ENCODE measurements at places on chromosomes 1 and 21.
A peak's percentile ranks its signal among the peaks of the same experiment; 100 is the strongest.

DNA sequence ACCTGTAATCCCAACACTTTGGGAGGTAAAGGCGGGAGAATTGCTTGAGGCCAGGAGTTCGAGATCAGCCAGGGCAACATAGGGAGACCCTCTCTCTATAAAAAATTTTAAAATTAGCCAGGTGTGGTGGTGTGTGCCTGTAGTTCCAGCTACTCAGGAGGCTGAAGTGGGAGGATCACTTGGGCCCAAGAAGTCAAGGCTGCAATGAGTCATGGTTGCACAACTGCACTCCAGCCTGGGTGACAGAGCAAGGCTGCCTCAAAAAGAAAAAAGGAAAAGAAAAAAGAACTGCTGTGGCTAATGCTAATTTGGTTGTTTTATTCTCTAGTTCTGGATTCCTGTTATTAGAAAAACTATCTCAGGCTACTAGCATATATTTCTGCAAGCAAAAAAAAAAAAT lies 29.8 kb downstream of the DBT start:
- no peak for DNase-seq

GRCh38 chr1:227884370-227885134 lies 63.2 kb downstream of the WNT9A start:
- no peak for DNase-seq

- DNase-seq, result no peak
Observed at GRCh38 chr21:32437729-32438128, 25.2 kb downstream of the EVA1C start.

DNA sequence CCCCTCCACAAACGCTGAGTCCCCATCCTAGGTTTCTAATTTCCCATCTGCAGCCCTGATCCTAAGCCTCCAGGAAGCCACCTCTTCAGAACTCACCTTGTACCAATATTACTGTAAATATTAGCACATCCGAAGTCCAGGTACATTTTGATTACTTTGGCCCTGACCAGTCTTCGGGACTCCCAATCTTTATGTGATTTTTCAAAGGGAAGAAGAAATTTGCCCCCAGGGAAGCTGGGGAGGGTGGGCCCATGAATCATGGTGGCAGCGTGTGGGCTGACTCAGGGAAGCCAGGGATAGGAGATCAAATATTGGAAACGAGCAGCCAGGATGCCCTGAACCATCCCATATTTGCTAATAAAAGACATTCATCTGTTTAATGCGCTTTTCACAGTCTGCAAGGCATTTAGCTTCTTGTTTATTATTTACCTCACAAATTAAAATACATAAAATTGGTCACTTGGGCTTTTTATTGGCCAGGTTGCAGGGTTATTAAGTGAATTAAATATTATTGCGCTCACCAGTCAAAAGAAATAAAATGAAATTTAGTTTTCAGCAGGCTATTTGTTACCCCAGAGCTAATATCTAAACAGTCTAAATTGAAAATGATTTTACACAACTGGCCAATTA lies 46.6 kb downstream of the KIAA0040 start:
- no peak for DNase-seq

- DNase-seq, result no peak
Observed at GRCh38 chr1:47684964-47685762, 247.3 kb downstream of the FOXD2 start.

DNA sequence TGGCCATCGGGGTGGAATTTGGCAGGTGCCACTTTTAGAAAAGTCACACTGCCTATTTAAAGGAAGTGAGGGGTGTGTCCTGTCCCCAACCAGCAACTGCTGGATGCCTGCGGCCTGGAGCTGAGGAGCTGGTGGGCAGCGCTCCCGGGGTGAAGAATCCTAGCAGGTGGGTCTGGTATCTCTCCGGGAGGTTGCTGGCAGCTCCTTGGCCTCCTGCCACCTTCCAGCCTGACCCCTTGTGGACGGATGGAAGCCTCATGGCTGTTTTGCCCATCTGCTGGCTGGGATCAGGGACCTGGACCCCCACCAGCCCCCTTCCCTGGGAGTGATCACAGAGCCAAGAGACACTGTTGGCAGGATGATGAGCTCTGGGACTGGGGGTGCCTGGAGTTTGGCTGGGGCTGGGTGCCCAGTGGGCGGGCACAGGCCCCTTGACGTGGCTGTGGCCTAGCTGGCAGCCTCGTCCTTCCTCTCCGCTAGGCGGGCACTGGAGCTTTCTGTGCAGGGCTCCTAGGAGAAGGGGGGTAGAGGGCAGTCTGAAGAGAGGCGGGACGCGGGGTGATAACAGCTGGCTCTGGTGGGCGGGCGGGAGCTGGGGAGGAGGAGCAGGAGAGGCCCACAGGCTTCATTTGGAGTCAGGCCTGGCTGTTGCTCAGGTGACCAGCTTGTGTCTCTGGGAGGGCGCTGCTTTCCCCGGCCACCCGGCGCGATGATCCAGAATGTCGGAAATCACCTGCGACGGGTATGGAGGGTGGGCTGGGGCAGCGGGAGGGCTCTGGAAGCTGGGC lies at the start of gene ACOT11:
Gene ACOT11 (plus strand): TSS at position 628 of the 788 bp plus-strand sequence. CDS start 82 bp downstream, at position 710.
- DNase-seq, result no peak

- no peak for DNase-seq
Observed at GRCh38 chr1:222127526-222128152, 385.8 kb upstream of the DUSP10 start.

DNA sequence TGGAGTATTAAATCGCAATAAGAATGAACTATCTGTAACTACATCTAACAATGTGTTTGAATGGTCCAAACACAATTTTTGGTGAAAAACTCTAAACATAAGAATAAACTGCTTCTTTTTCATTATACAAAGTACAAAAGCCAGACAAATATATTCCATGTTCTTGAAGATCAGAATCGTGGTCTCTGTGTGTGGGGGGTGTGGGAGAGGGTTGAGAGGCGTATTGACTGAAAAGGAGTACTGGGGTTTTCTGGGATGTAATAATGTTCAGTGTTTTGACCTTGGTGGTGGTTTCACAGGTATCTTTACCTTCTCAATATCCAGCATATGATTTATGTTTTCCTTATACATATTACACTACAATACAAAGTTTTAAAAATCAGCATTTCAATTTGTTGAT lies 764 bp upstream of the CFH start:
- DNase-seq, result no peak

GRCh38 chr21:30924146-30924700 lies 42.8 kb upstream of the KRTAP11-1 start:
- DNase-seq, result no peak

DNA sequence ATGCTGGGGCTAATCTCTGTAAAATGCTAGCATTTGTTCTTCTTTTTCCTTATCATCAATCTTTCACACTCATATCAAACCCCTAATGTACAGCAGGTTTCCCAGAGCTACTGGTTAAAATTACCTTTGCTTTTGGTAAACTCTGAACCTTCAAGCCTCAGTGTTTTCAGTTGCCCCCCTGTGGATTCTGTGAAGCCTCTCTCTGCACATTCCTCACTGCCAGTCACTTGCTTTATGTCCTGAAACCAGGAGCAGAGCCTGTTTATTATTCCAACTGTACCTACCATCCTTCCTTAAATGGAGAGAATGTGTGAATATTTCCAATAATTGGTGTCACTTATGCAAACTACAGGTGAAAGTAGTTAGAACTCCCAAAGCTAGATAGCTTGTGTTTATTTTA lies 134.2 kb downstream of the NEK7 start:
- DNase-seq, result no peak

- no peak for DNase-seq
Observed at GRCh38 chr1:202230061-202230938, 36.7 kb downstream of the LGR6 start.

DNA sequence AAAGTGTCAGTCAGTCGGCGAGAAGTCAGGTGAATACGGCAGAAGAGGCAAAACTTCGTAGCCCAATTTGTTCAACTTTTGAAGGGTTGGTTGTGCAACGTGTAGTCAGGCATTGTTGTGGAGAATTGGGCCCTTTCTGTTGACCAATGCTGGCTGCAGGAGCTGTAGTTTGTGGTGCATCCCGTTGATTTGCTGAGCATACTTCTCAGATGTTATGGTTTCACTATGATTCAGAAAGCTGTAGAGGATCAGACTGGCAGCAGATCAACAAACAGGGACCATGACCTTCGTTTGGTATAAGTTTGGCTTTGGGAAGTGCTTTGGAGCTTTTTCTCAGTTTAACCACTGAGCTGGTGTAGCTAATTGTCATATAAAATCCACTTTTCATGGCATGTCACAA lies 190.2 kb upstream of the ADAMTS5 start:
- no peak for DNase-seq

- no peak for DNase-seq
Observed at GRCh38 chr21:41217671-41218385, 49.9 kb downstream of the BACE2 start.

DNA sequence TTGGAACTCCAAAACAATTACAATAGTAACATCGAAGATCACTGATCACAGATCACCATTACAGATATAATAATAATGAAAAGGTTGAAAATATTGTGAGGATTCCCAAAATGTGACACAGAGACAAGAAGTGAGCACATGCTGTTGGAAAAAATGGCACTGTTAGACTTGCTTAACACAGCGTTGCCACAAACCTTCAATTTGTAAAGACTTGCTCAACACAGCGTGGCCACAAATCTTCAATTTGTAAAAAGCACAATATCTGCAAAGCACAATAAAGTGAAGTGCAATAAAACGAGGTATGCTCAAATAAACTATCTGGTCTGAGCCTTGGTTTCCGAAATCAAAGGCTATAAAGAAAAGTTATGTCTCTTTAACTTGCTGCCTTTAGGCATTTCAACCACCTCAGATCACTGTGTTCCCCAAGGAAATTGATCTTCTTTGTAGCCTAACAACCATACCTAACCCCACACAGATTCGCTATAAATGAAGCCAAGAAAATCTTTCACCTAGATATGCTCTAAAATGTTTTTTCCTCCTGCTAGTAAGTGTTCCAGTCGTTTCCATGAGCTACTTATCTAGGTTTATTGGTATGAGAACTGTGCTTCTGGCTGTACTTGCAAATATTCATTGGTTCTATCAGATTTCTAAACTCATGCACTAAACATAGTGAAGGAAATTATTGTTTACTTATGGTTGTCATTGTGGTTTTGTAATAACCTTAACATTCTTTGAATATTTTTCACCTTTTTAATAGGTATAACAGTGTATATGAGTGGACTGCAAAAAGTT lies 13.1 kb upstream of the LPGAT1 start:
- DNase-seq, result no peak

DNA sequence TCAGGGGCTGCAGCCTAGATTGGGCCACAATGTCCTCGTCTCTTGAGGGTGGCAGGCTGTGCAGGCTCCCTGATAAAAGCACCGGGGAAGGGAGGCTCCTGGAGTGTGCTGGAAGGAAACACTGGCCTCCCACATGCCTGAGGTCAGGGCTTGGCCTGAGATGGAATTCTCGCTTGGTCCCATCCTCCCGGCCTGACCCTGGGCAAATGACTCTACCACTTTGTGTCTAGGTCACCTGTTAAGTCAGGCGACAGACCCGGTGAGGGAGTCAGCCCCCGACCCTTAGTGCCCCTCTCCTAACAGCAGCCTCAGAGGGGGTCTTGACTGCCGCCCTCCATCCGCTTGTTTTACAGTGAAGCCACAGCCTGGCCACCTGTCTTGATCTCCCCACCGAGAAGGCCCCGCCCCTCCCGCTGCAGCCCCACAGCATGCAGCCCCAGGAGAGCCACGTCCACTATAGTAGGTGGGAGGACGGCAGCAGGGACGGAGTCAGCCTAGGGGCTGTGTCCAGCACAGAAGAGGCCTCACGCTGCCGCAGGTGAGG lies 2.5 kb downstream of the SMIM1 start:
- no peak for DNase-seq

DNA sequence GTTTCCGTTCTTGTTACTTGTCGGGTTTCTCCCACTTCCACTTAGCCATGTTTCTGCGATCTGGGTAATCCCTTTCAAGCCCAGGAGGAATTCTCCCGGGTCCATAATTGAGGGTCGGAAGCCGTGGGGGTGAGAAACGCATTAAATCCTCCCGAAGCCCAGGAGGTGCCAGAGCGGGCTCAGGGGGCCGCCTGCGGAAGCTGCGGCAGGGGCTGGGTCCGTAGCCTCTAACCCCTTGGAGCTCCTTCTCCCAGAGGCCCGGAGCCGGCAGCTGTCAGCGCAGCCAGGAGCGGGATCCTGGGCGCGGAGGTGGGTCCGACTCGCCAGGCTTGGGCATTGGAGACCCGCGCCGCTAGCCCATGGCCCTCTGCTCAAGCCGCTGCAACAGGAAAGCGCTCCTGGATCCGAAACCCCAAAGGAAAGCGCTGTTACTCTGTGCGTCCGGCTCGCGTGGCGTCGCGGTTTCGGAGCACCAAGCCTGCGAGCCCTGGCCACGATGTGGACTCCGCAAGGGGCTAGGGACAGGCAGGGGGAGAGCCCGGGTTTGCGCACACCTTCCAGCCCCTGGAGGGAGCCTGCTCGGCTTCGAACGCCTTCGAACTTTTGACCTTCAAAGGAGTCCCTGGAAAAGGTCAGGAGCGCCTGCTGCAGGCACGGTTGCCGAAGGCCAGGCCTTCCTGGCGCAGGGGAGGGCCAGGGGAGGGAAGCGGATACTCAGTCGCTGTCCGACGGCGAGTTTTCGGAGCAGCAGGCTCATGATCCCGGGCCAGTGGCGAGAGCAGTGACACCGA lies 1.7 kb upstream of the SIM2 start:
- DNase-seq, result no peak

GRCh38 chr1:231059566-231060193 lies 19.6 kb upstream of the FAM89A start:
- no peak for DNase-seq

GRCh38 chr1:81832573-81832972 lies 31.8 kb downstream of the ADGRL2 start:
- DNase-seq, result no peak

- no peak for DNase-seq
Observed at GRCh38 chr1:11134898-11135266, 35.2 kb upstream of the EXOSC10 start.

GRCh38 chr1:36457691-36458090 lies 6.5 kb downstream of the MRPS15 start:
- no peak for DNase-seq

- peak; percentile 86 for DNase-seq
Observed at GRCh38 chr1:145858238-145858900, 512 bp downstream of the PIAS3 start.

GRCh38 chr1:16474166-16474800 lies 33.8 kb downstream of the NECAP2 start:
- no peak for DNase-seq

GRCh38 chr1:27496604-27497155 lies 6.7 kb upstream of the WASF2 start:
- DNase-seq, result peak; percentile 64

DNA sequence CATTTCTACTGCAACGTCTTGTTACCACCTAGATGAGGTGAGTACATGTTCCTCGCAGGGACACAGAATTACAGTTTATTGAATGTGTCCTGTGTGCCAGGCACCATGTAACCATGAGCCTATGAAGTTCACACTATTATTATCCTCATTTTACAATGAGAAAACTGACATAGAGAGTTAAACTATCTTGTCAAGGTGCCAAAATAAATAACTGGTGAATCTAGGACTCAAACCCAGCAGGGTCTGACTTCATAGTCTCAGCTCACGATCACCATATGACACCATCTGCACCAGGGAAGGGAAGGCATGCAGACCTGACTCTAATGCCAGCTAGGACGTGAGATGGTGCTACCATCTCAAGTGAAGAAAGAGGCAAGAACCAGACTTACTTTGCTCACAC lies 2.4 kb downstream of the SELE start:
- no peak for DNase-seq

Data from HAP-1 (cell line).